ENCODE measurements at places on chromosomes 13 and 19. TPM values are rescaled to one million over a fixed set of nuclear protein-coding genes. Genes with fewer than 3 reads are reported as not detected.

DNA sequence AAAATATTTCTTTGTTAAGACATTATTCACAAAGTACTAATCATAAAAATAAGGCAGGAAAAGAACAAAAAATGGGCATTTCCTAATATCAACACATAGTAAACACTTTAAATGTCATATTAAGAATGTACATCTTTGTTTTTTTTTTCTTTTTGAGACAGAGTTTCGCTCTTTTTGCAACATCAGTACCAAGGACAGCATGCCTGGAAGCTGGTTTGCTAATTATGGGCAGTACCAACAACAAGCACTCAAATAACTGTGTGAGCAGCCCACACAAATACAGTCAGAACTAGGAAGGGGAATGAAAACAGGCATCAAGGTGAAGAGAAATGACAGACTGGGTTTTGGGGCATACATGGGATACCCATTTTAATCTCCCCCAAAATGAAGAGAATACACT is 788.0 kb upstream of the SLITRK1 start:
- H3K27me3 ChIP-seq = no peaks in the 10 kb centered on the region
- H3K27ac ChIP-seq = no peak overlapping the region
- DNase-seq = no peak
- no peak overlapping the region for H3K4me3 ChIP-seq
- H3K4me1 ChIP-seq = no peaks in the 10 kb centered on the region

- no peaks in the 10 kb centered on the region for H3K27me3 ChIP-seq
- H3K27ac ChIP-seq = no peak overlapping the region
- H3K36me3 ChIP-seq = no peaks in the 10 kb centered on the region
- no peaks in the 10 kb centered on the region for H3K4me1 ChIP-seq
Observed at GRCh38 chr13:75400775-75401174, 81.2 kb downstream of the TBC1D4 start.

GRCh38 chr19:15702534-15702930 is 25.3 kb upstream of the OR10H2 start:
- H3K4me3 ChIP-seq = no peak overlapping the region
- H3K4me1 ChIP-seq = no peaks in the 10 kb centered on the region

PRR36 gene
- not detected for total RNA-seq

CACNG7 gene
- total RNA-seq = 1.3 TPM

PBX4 gene
- not detected for total RNA-seq

CEACAM8 gene
- not detected for total RNA-seq

CD79A gene
- total RNA-seq = not detected

MADCAM1 gene
- 0.44 TPM for total RNA-seq

ATP8A2 gene
- total RNA-seq = 0.49 TPM

TNFSF11 gene
- total RNA-seq = not detected

ZNF208 gene
- total RNA-seq = not detected

GRCh38 chr13:104943331-104943730 is 1592.1 kb downstream of the EFNB2 start:
- no peaks in the 10 kb centered on the region for H3K36me3 ChIP-seq
- no peaks in the 10 kb centered on the region for H3K4me1 ChIP-seq
- H3K27ac ChIP-seq = no peak overlapping the region
- H3K27me3 ChIP-seq = no peaks in the 10 kb centered on the region

GRCh38 chr13:101397742-101398141 is 18.6 kb downstream of the NALCN start:
- no peak overlapping the region for H3K27ac ChIP-seq
- no peaks in the 10 kb centered on the region for H3K36me3 ChIP-seq
- H3K27me3 ChIP-seq = no peaks in the 10 kb centered on the region
- peaks cover 15% of the 10 kb centered on the region for H3K4me1 ChIP-seq
- DNase-seq = peak; percentile 59
- no peak overlapping the region for H3K4me3 ChIP-seq

- peaks cover 25% of the 10 kb centered on the region for H3K4me1 ChIP-seq
- H3K27me3 ChIP-seq = no peaks in the 10 kb centered on the region
- no peaks in the 10 kb centered on the region for H3K36me3 ChIP-seq
- H3K4me3 ChIP-seq = peak overlapping the region; percentile 93
- peak; percentile 83 for DNase-seq
- H3K27ac ChIP-seq = peak overlapping the region; percentile 74
Observed at GRCh38 chr19:10602330-10603083, 15.4 kb upstream of the AP1M2 start.
